ENCODE measurements at places on chromosomes 12 and 14. TPM values are rescaled to one million over a fixed set of nuclear protein-coding genes. Genes with fewer than 3 reads are reported as not detected.

Gene CFAP251
- 2.0 TPM for total RNA-seq

Gene CLEC2A
- not detected for total RNA-seq

Gene PELI2
- total RNA-seq = 1.1 TPM

- no peak for DNase-seq
These were observed 7.2 kb upstream of the ANKRD9 start for GRCh38 chr14:102516531-102517391.

DNA sequence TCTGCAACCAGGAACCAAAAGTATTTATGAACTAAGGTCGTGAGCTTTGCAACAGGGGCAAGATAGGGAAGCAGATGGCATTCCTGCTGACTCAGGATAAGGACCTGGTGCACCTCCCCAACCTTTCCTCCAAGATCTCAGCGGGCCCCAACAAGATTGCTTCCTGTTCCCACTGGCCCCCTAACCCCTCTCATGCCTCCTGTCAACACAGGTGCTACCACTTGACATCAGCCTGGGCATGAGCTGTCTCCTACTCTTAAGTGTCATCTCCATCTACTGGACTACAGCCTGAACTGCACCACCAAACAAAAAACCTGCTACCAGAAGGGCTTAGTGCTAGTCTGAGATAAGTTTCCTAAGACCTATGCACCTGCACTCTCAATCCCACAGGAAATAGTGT, 32.7 kb downstream of the MED6 start:
- no peak for DNase-seq

DNA sequence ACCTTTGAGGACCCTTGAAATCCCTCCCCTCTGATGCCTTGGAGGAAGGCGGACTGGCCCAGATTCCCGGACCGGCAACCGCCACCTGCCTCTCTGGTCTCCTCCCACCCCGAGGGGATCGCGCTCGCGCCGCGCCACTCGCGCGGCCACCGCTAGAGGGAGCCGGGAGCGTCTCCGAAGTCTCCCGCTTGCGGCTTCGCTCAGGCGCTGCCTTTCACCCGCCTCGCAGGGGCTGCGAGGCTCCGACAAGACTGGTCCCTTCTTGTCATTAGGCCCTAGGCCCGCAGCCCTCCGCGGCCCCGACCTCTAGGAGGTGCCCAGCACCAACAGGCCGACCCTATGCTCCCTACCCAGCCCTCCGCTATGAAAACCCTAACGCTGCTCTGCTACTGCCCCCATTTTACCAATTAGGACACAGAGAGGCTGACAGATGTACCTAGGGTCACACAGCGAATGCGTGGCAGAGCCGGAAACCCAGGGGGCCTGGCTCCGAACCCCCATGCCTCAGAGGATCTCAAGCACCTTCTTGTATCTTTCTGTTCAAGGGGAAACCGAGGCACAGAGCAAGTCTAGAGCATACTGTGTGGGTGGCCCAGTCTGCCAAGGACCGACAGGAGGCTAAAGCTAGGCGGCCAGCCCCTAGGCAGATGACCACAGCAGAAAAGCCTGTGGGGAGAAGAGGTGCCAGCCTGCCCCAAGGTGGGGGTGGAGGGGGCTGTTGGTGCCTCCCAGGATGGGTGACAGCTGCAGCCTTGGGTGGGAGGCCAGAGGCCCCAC, 21.4 kb upstream of the VSX2 start:
- DNase-seq = peak; percentile 72

DNA sequence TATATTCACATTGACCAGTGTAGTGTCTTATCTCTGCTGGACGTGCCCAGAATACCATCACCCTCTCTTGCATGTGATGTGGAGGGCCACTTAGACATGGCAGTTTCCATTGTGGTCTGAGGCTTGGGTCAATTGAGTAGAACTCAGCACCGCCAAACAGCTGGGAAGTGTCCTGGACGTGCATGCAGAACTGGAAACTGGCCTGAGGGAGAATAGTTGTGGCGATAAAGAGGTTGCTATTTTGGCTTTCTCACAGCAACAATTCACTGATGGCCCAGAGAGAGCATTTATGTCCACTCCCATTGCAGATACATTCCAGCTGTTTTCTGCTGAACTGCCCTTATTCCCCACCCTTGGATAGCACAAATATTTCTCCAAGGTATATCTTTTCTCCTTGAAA, 210.1 kb upstream of the DAAM1 start:
- DNase-seq = no peak

DNA sequence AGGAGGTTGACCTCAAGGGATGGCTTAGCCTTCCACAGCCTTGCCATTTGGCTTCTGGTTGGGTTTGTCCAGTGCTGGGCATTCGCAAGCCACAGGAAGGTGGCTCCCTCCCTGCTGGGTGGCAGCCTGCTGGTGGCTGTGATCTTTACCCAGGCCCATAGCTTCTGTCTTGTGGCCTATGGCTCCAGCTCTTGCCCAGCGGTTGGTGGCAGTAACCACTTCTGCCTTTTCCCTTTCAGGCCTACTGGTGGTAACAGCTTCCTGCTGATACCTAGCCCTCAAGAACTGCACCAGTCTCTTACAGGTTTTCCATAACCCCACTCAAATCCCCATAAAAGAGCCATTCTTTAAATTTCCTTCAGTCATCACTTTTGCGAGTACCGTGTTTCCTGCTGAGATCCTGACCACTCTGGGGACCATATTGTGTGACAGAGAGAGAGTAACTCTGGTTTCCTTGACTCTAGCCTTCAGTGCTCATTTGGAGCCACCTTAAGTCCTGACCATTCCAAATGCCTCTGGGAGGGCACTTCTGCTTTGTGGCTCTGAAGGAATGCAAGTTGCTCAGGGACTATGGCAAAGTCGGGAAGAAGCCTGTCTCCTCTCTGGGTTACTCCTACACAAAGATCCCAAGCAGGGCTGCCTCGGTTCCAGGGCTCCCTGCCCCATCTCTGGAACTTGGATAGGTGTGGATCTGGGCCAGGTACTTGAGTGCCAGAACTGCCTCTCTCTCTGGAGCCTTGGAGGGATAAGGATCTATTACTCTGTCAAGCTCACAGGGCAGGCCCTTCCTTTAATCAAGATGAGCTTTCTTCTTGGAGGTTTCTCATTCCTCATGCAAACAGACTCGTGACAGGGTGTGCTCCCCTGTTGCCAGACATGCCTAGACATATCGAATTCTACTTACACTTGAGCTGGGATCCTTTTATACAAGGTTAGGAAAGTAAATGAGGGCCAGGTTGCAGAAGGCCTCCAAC, 2.9 kb upstream of the NYNRIN start:
- DNase-seq = no peak

- DNase-seq = no peak
These were observed 116.2 kb downstream of the BMP4 start for GRCh38 chr14:53840444-53840843.

DNA sequence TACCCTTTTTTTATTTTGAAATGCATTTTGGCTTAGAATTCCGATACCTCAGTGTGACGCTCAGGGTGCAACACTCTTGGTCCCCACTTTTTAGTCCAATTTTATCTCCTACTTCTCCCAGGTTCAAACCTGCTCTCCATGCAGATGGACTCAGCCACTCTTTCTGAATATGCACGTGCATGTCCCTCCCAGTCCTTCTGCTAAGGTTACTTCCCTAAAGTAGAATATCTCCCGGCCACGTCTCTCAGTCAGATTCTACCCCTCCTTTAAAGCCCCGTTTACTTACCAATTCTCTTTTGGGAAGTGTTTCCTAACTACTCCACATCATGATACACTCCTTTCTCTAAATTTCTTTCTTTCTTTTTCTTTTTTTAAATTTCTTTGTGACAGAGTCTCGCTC, 15.5 kb upstream of the PARP11 start:
- no peak for DNase-seq

- no peak for DNase-seq
These were observed 900 bp downstream of the AMN start for GRCh38 chr14:102923201-102923924.

GRCh38 chr12:24411948-24412347, 462.5 kb upstream of the SOX5 start:
- no peak for DNase-seq

Measured in natural killer cell treated with Interleukin-12 subunit alpha and Interleukin-12 subunit beta and Interleukin-15 and Interleukin-18, amount 100 ng/mL, for 72 hours (primary cell).